Heart right ventricle (tissue), 16 donors: ENCODE measurements at places on chromosomes 3 and 15. TPM values are rescaled to one million over a fixed set of nuclear protein-coding genes. Genes with fewer than 3 reads are reported as not detected.

DNA sequence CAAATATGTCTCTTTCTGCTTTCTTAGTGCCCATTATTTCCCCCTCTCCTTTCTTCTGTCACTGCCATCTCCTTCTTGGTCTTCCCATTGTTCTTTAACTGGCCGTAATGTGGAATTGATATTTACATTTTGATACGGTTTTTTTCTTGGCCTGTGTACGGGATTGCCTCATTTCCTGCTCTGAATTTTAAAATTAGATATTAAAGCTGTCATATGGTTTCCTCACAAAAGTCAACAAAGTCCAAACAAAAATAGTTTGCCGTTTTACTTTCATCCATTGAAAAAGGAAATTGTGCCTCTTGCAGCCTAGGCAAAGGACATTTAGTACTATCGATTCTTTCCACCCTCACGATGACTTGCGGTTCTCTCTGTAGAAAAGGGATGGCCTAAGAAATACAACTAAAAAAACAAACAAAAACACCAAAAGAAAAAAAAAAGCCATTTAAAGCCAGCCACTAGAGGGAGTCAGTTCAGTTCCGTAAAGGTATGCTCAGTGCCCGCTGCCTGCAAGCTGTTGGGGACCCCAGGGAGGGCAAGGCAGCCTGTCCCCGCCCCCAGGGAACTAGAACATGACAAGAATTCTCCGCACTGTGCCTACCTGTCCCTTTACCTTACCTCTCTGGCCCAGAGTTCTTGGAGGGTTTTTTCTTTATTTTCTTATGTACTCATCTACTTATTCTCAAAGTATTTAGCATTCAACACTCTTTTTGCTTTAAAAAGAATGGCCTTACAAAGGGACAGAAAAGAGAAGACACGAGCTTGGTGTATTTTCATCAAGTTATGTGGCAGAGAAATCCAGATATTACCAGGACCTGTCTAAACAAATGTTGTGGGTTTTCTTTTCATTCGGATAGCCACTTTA, 30.0 kb upstream of the NR2E3 start:
- no peaks in the 10 kb centered on the region for H3K36me3 ChIP-seq
- DNase-seq: no peak
- H3K27ac ChIP-seq: no peak overlapping the region
- no peak overlapping the region for H3K4me3 ChIP-seq
- peaks cover 6% of the 10 kb centered on the region for H3K4me1 ChIP-seq
- no peaks in the 10 kb centered on the region for H3K27me3 ChIP-seq

DNA sequence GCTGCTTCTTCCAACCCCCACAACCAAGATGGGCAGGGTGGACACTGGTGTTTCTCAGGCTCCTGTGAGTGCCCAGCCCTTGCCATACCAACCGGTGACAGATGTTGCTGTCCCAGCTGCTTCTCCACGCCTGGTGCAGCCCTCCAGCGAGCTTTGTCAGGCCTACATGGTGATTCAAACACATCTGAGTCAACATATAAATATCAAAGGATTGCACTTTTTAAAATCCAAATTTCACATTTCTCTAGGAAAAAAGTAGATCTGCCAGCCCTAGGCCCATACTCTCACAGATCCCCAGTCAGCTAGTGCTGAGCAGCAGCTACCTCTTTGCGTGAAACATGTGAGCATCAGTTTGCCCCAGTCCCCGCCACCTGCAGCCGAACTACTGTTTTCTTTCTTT, 52.7 kb downstream of the RPN1 start:
- H3K4me1 ChIP-seq: no peaks in the 10 kb centered on the region
- no peak overlapping the region for H3K27ac ChIP-seq
- no peak for DNase-seq
- H3K4me3 ChIP-seq: no peak overlapping the region
- no peaks in the 10 kb centered on the region for H3K27me3 ChIP-seq
- no peaks in the 10 kb centered on the region for H3K36me3 ChIP-seq

DNA sequence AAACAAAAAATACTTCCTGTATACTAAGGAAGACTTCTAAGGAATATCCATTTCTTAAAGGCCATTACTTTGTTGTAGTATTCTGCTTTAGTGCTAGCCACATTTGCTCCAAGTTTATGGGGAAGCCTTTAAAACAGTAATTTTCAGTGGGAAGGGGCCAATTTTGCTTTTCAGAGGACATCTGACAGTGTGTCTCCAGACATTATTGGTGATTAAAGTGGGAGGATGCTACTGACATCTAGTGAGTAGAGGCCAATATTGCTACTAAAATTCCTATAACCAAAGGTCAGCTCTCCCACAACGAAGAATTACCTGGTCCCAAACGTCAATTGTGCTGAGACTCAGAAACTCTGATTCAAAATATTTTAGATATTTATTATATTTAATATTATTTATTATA, 24.8 kb downstream of the SLC28A2 start:
- DNase-seq: no peak
- H3K4me1 ChIP-seq: peaks cover 5% of the 10 kb centered on the region
- no peak overlapping the region for H3K27ac ChIP-seq
- H3K4me3 ChIP-seq: no peak overlapping the region
- H3K27me3 ChIP-seq: no peaks in the 10 kb centered on the region

DNA sequence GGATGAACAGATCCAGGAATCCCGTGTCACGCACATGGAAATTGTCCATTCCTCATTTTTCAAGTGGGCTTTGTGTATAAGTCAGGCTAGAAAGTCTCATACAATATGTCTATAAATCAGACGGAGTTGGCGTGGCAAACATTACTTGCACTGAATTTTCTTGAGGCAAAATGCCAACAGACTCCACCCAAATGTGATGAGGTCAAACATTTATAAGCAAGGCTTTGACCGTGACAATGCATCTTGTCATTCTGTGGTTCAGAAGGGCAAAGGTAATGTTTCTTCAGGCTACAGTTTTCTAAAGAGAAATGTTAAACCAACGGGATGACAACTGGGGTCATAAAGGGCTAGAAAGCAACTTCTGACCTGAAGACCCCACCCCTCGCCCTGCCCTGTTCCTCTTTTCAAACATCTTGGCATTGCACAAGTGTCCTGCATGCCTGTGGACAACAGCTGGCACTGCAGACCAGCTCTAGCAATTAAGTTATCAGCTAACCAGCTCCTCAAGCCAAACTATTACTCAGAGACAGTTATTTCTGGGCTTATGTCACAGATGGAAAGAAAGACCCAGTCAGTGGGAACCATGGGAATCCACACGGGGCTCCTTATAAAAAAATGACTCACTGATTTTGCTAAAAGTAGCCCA, 36.5 kb upstream of the SPTBN5 start:
- DNase-seq: no peak
- no peaks in the 10 kb centered on the region for H3K36me3 ChIP-seq
- H3K27me3 ChIP-seq: no peaks in the 10 kb centered on the region
- no peak overlapping the region for H3K4me3 ChIP-seq
- peaks cover 41% of the 10 kb centered on the region for H3K4me1 ChIP-seq

DNA sequence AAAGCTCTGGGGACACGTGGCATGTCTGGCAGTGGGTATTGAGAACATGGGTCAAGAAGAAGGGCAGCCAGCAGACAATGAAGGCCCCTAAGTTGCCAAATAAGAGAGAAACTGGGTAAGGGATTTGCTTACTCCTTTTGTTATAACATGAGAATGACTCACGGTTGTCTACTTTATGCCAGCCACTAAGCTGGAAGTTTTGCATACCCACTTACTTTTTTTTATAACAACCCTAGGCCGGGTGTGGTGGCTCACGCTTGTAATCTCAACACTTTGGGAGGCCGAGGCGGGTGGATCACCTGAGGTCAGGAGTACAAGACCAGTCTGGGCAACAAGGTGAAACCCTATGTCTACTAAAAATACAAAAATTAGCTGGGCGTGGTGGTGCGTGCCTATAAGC, 50.0 kb downstream of the DRD3 start:
- no peak for DNase-seq
- H3K36me3 ChIP-seq: no peaks in the 10 kb centered on the region
- H3K27ac ChIP-seq: no peak overlapping the region

- no peak for DNase-seq
- H3K4me1 ChIP-seq: no peaks in the 10 kb centered on the region
- H3K27ac ChIP-seq: no peak overlapping the region
These were observed 397.6 kb upstream of the THBS1 start for GRCh38 chr15:39183164-39183881.

Gene SERP1
- 20.1 TPM for total RNA-seq

Gene IGF2BP2
- 15.1 TPM for total RNA-seq

Gene CCDC54
- not detected for total RNA-seq

Gene KLHL24
- 263 TPM for total RNA-seq

Gene FGD5
- total RNA-seq: 21.3 TPM

Gene GOLGA6D
- total RNA-seq: not detected
